ENCODE measurements at places on chromosomes 3 and 15.

- DNase-seq: no peak
These were observed 43.3 kb downstream of the ASB7 start for GRCh38 chr15:100645671-100646070.

DNA sequence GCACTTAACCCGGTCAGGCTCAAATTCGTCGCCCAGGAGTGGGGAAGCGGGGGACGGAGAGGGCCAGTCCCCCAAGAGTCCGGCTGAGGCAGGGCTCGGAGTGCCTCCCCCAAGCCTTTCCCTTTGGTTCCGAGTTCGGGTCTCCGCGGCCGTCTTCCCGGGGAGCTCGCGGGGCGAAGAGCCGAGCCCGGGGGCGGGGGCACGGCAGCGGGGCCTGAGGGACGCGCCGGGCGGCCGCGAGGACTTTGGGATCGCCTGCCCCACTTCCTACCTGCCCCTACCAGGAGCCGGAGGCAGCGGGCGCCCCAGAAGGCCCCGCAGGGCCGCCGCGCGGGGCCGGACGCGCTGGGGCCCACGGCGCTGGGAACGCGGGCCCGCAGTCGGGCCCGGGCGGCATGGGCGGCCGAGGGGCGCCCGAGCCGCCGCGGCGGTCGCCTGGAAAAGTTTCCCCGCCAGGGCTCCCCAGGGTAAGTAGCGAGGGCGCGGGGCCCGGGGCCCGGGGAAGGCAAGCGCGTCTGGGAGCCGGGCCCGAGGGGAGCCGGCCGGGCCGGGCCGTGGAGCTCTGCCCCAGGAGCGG lies 2.8 kb downstream of the FURIN start:
- DNase-seq: no peak

DNA sequence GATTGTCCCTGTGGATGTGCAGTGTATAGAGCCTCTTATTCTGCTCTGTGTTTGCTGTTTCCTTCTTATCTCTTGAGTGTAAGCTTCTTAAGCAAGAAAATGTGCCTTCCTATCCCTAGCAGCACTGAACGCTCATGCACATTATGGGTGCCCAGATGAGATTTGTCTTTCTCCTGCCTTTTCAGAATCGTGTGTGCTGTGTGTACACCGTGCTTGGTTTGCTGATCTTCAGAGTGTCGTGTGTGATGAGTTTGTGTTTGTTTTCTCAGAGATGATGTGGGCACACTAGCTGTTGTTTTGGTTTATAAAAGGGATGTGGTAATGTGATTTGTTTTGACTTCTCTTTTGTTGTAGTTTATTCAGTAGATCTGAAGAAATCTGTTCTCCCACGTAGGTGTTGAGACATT lies 19.7 kb downstream of the GPR171 start:
- no peak for DNase-seq

- no peak for DNase-seq
These were observed 21.8 kb downstream of the SLC12A8 start for GRCh38 chr3:125190786-125191185.

DNA sequence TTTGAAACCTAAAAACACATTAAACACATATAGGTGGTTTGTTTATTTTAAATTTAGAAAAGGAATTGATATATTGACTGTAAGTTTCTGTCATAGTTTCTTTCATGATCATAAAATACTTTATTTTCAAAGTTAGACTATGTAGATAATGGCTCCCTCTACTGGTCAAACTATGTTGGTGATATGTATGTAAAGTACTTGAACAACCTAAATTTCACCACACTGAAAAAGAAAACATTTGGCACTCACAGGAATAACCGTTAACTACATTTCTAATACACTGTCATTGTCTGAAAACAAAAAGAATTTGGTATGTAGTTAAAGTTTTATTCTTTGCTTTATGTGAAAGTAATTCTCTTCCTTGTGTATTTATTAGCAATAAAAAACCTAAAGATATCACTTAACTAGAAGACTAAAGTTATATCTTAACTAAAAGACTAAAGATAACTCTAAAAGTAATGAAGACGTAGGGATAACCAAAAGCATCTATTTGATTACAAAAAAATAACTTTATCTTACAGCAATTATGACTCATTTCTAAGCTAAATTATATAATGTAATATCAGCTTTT lies 427.5 kb downstream of the VGLL3 start:
- peak; percentile 66 for DNase-seq

DNA sequence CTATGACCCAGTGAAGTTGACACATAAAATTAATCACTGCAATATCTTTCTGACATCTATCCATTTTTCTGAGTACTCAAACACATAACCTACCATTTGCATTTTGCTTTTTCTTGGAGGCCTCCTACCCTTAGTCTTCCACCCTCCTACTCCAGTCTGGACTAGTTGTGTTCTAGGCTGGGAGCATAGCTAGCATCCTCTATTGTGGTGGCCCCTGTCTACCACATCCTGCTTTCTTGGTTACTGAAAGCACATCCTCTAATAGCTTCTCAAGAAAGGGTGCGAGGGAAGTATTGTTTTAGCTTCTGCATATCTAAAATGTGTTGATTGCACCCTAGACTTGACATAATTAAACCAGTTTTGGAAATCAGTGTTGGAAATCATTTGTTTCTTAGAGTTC lies 176.5 kb downstream of the THSD4 start:
- no peak for DNase-seq

- no peak for DNase-seq
These were observed 711 bp upstream of the TGM5 start for GRCh38 chr15:43267439-43267838.

- DNase-seq: peak; percentile 13
These were observed 3.8 kb upstream of the TIMMDC1 start for GRCh38 chr3:119494597-119494996.

- DNase-seq: peak; percentile 16
These were observed 2.0 kb downstream of the NGLY1 start for GRCh38 chr3:25781145-25781757.

DNA sequence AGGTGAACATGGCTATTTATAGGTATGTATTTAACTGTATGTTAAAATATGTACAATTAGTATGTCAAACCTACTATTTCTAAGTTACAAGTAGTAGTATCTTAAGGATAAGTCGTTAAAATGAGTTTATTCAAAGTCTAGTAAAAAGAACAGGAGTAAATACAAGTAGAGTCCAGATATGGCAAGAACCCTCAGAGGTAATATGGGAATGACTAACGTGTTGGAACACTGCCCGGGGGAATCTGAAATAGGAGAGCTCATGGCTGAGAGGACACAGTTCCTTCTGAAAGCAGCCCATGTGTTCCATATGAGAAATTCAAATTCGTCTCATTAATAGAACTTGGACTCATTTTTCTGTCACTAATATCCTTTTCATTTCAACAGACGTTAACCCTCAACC lies 158.8 kb downstream of the CLSTN2 start:
- no peak for DNase-seq

DNA sequence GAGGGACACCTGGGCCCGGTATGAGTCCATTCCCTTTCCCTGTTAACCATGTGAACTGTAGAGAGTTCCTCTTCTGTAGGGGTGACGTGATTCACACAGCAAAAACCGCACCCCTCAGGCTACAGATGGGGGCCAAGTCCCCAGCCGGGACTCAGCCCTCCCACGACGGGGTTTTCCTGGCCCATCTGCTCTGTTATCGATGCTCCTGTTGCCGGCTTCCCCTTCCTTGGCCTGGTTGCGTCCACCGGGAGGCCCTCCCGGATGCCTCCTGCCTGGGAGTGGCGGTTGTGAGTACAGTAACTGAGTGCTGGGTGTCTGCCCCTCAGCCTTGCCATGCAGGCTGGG lies 817 bp upstream of the PLXNA1 start:
- peak; percentile 58 for DNase-seq

DNA sequence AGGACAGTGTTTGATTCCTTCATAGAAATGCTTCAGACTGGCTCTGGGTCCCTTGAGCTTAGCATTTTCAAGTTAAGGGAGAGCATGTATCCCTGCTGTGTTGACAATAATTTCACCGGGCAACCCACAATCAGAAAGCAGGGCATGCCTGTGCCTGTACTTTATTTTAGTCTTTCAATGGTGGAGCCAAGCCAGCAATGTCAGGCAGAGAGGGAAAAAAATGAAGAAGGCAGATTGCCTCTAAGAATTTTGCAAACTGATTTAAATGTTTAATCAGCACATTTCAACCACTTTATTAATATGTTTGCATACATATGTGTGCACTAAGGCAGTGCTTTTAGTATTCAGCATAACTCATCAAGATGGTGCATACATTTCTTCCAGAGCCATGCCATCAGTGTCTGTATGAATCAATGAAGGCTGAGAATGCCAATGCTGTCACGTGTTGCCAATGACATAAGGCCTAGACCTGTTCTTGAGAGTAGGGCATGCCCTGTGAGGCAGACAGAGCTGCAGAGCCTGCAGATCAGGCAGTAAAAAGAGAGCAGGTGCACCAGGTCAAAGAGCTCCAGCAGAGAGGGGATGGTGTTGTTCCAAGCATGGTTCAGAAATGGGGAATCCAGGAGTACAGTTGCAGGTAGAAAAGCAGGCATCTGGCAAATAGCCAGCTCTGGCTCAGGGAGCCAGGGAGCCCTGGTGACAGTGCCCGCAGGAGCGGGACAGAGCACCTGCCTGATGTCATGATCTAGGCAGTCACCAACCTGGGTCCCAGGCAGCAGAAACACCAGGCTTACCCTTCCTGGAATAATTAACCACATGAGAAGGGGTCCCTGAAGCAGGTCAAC lies 508.5 kb downstream of the GABRG3 start:
- no peak for DNase-seq

DNA sequence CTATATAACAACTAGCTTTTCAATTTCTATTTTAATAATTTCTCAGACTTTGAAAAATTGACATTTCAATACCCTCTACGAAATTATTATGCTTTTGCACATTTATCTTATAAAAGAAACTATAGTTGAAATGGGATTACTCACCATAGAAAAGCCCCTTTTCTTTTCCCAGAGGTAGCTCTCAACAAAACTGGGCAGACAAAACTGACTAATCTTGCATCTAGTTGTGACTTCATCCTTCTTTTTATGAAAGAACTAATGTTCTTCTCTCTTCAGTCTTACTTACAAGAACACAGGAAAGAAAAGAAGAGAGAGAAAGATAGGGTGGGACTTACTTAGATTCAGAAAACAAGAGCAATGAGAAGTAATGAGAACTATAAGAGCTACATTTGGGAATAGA lies 61.0 kb downstream of the GPR160 start:
- DNase-seq: no peak

DNA sequence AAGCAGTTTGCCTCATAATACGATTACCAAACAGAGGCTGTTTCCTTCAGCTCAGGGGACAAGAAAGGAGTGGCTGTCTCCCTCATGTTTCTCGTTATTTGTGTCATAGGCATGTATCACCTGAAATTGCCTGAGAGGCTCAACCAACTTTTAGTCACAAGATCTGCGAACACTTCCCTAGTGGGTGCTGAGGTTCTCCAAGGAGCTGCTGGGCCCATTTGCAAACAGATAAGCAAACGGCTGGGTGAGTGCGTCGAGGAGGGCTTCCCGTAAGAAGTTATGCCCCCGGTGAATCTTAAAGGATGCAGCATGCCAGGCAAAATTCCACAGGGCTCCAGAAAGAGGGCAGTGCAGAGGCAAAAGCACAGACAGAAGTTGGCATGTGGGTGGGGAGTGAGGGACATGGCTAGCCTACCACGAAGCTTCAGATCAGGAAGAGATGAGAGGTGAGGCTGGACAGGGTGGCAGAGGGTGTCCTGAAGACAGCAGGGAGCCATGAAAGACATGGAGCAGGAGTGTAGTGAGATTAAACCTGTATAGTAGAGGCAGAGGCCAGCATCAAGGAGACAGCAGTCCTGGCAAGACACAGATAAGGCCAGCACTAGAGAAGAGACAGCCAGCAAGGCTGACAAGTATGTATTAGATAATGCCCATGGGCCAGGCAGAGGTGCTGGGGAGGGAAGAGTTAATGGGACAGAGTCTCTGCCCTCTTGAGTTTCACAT lies 4.0 kb upstream of the GP9 start:
- no peak for DNase-seq

DNA sequence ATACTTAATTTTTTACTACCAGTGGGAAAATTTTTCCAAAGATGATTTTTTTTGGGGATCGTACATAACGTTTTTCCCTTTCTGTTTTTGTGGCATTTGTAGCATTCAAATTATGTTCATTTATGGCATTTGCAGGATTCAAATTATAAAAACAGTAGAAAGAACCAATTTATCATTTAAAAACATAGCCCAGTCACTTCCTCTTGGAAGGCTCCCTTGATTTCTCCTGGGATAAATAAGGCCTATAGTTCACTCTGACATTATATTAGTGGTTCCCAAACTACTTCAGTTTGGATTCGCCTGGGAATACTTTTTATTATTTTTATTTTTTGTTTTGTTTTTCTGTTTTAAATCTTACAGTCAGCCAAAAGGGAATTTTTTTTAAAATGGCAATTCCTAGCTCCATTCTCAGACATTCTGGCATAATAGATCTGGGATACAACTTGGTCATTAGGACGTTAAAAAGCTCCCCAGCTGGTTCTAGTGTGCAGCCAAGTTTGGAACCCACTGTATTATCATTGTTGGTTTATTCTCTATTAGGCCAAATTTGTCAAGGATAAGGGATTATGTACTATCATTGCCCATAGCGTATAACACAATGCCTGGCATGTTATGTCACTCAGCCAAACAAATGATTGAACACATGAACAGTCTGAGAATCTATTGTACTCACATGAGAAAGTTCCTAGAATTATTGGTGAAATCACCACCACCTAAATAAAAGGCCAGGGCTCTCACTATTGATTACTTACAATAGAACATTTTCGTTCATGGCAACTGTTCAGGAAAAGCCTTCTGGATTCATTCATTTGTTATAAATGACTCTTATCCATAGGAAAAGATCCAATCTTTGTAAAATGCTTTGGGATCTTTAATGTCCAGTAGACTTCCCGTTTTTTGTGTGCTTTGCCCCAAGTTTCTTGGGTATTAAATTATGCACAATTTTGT lies 28.9 kb downstream of the RARB start:
- no peak for DNase-seq

GRCh38 chr3:35929158-35929557 lies 289.8 kb downstream of the ARPP21 start:
- DNase-seq: no peak

GRCh38 chr3:45783667-45784066 lies 12.7 kb downstream of the SLC6A20 start:
- DNase-seq: no peak

DNA sequence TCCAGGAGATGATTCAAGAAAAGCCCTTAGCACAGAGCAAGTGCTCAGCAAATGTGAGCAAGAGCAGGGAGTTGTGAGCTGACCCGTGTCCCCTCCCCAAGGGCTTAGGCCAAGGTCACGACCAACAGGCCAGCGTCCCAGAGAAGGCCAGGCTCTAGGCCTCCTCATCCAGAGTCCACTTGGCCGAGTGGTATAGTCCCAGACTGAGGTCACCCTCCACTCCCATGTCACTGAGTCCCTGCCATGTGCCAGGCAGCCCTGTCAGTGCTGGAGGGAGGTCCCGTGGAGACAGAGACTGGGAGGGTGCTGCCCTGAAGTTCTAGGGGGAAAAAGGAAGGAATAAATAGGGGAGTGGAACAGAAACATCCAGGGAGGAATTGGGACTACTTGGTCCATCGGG lies 44.0 kb downstream of the TPRA1 start:
- no peak for DNase-seq

GRCh38 chr3:144879701-144880100 lies 908.1 kb downstream of the DIPK2A start:
- DNase-seq: no peak

Data from Kasumi-1 (cell line).